ENCODE measurements at places on chromosomes 11 and 22.
A peak's percentile ranks its signal among the peaks of the same experiment; 100 is the strongest.

GRCh38 chr22:24357547-24357946, 69.9 kb upstream of the ADORA2A start:
- DNase-seq, result no peak

GRCh38 chr22:21719024-21719423, 16.6 kb downstream of the YPEL1 start:
- peak; percentile 35 for DNase-seq

- peak; percentile 63 for DNase-seq
Measured at GRCh38 chr11:116930177-116930576, 92.8 kb upstream of the APOA1 start.

GRCh38 chr11:33790040-33790439, 15.7 kb upstream of the FBXO3 start:
- no peak for DNase-seq

- DNase-seq, result no peak
Measured at GRCh38 chr22:19853879-19854777, 546 bp downstream of the GNB1L start.

DNA sequence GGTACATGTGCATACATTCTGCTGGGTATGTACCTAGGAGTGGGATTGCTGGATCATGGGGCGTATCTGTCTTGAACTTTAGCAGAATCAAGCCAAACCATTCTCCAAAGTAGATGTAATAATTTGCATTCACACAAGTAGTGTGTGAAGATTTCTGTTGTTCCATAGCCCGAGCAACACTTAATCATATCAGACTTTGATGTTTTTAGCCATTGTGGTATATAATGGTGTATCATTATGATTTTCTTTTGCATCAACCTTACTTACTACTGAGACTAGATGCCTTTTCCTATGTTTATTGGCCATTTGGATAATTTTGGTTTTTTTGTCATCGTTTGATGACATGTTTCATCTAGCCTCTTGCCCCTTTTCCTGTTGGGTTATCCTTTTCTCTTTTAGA, 72.0 kb upstream of the TNRC6B start:
- DNase-seq, result no peak

DNA sequence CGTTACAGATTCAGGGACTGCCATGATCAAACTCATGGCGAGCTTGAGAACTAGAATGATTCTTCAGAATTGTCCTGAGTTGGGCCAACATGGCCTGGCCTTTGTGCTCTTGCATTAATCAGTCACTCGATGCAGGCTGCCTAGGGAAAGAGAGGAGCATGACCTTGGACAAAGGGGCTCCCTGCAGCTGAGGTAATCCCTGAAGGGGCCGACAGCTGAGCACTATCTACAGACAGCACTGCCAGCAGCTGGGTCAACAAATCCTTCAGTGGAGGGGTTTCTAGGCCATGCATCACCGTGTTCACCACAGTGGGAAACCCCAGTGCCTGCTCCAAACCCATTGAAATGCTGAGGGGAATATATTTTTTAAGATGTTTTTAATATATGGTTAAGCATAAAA, 159.5 kb upstream of the POU2AF2 start:
- no peak for DNase-seq

GRCh38 chr11:113952588-113952987, 22.3 kb upstream of the HTR3A start:
- peak; percentile 22 for DNase-seq

- peak; percentile 51 for DNase-seq
Measured at GRCh38 chr11:11789735-11790369, 51.9 kb upstream of the USP47 start.

- no peak for DNase-seq
Measured at GRCh38 chr11:114165326-114166230, 106.1 kb downstream of the ZBTB16 start.

- DNase-seq, result no peak
Measured at GRCh38 chr11:134200688-134201087, 23.1 kb downstream of the NCAPD3 start.

GRCh38 chr22:23072911-23073491, 2.7 kb downstream of the GNAZ start:
- DNase-seq, result no peak

DNA sequence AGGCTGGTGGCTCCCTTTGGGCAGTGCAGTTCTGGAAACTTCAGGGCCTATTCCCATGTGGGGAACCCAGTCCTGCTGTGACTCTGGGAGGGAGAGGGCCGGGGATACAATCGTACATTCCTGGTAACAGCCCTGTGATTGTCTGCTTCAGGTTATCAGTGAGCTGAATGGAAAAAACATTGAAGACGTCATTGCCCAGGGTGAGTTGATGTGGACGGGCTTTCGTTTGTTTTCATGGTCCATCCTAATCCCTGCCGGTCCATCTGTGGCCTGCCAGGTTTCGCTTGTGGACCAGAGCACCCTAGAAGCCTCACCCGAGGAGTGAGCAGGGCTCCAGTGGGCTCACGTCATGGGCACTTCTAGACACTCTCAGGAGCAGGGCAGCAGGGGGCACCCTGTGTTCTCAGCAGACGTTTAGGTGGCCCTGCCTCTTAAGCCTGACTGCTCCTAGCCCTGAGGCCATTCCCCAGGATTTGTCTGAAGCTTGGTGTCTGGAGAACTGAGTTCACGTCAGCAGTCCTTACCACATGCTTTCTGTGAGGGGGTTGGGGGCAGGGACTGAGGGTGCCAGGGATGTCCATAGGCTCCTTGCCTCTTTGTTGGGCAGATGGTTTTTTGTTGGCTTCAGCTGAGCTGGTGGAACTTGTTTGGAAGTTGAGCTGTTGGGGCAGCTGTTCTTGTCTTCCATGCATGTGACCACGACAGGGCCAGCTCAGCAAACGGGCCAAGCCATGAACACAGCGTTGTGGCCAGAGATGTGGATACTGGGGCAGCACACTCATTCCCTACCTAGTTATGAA, 1.9 kb downstream of the RPLP2 start:
- no peak for DNase-seq

GRCh38 chr22:25844601-25845000, 102.6 kb downstream of the MYO18B start:
- DNase-seq, result no peak

DNA sequence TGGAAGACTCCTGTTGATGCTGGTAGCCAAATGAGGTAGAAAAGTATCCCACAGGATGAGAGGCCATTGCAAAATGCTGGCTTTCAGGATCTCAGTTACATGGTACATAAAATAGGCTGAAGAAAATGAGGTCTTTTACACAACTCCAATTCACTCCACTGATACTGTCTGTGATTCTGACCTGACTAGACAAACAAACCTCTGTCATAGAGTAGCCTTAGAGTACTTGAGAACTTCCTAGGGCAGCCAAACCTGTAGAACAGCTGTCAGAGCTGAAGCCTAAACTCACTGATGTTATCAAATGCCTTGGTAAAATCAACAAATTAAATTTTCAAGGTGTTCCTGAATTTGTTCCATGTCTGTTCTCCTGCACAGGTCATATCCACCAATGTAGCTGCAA, 26.2 kb upstream of the POGLUT3 start:
- no peak for DNase-seq

GRCh38 chr11:76772100-76772782, 10.9 kb upstream of the TSKU start:
- DNase-seq, result no peak

- peak; percentile 13 for DNase-seq
Measured at GRCh38 chr22:30002861-30003486, 77.3 kb upstream of the HORMAD2 start.

DNA sequence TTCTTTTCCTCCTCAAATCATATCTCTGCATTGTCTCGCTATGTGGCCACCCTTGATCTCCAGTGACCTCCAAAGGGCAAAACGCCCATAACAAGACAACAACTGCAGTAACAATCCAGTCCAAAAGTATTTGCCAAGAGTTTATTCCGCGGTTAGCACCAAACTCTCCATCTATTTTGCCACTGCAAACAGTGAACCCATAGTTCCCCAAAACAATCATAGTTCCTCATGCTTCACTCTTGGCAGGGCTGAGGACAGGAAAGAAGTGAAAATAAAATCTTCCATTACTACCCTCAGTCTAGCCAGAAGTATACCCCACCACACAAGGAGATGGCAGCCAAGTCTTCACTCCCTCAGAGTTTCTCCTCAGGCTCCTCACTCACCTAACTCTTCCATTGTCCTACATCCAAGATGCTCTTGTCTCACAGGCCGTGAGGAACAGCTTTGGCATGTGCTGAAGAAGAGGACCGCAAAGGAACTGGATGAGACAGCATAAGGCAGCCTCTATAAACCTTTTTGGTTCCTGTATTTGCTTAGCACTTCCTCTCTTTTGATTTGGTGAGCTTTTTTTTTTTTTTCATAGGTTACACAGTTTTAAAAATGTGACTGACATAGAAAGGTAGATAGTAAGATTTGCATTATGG, at the start of gene LPXN:
Gene LPXN (minus strand): TSS at position 480 of the 644 bp plus-strand sequence. CDS start 84 bp downstream, at position 396.
- peak; percentile 80 for DNase-seq

GRCh38 chr11:116869610-116870009, 32.2 kb upstream of the APOA1 start:
- no peak for DNase-seq

DNA sequence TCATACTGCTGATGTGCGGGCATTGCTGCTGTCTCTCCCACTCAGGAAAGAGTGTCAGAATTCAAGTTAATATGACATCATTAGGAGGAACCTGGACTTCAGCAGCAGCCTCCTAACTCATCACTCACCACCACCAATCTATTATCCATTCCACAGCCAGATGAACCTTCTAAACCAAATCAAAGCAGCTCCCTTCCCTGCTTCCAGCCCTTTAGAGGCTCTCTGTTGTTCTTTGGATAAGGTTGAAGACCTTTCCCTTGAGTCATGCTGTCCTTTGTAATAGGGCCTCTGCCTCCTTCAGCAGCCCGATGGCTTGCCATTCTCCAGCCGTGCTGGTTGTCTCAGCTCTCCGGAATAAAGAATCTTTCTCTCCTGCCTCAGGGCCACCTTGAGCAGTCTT, 301.3 kb downstream of the DDX10 start:
- DNase-seq, result no peak

GRCh38 chr11:88474655-88475054, 137.1 kb upstream of the CTSC start:
- peak; percentile 93 for DNase-seq

- no peak for DNase-seq
Measured at GRCh38 chr11:43833657-43834073, 47.0 kb upstream of the ALKBH3 start.

- DNase-seq, result no peak
Measured at GRCh38 chr11:132872211-132872610, 660.1 kb downstream of the OPCML start.

DNA sequence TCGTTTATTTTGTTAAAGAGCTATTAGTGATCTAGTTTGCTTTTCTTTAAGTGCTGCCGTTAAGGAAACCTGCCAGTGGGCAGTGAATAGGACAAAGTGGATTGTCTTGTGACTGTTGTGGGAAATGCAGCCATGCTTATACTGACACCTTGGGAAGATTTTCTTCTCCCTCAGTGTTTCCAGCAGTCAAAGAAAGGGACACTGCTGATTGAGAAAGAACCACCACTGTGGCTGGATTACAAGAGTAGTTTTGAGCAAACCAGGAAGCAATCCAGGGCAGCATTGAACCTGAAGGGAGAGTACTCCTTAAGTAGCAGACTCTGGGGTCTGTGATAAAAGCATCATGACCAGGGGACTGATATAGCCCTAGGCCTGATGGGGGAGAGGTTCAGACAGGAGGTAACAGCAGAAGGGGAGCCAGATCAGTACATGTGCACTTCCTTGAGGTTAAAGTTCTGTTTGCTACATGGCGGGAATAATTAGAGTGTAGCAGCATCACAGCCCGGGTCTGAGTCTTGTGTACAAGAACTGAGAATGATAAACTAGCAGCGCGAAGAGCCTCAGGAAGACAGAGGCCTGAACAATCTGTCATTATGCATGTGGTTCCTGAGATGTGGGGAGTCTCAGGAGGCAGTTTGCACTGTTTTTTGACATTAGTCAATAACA, 167.8 kb downstream of the C11orf91 start:
- no peak for DNase-seq

DNA sequence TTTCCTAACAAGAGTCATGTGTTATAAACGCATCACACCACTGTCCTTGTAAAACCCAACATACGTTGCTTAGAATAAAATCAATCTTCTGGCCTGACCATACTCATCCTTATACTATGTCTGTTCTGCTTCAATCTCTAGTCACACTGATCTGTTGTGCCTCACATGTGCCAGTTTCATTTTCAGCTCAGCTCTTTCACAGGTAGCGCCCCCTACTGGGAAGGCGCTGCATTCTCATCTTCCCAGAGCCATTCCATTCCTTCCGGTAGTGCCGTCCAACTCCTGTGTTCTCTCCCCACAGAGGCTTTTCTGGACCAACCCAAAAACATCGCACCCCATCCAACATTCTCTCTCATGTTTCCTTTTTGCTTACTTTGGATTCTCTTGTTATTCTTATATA, 22.2 kb downstream of the CASP5 start:
- DNase-seq, result peak; percentile 37

GRCh38 chr11:120566176-120566575, 54.6 kb downstream of the GRIK4 start:
- DNase-seq, result no peak

DNA sequence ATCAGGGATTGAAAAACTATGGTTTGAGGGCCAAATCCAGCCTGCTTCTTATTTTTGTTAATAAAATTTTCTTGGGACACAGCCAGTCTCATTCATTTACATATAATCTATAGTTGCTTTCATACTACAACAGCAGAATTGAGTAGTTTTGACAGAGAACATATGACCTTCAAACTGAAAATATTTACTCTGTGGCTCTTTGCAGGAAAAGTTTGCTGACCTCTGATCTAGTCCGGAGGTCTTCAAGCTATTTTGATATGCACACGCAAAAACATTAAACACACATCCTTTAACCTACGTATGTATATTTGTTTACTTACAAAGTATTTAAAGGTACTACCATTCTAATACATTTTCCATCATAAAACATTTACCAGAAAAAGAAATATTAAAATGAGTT, 76.5 kb upstream of the LARGE1 start:
- DNase-seq, result no peak

DNA sequence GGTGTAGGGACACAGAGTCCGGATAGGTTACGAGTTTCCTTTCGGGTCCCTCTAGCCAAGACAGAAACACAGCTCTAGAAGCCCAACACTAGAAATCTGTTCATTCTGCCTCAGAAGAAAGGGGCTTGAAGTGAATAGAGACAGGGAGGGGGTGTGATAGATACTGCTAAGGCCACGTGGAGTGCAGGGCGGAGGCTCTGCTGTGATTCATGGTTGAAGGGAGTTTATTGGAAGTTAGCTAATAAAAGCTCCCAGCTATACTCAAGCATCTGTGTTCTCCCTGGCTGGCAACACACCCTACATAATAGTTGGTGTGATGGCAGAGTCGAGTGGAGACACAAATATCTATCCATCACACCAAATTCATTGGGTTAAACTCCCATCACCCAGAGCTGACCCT, 337.4 kb downstream of the CADM1 start:
- DNase-seq, result no peak

DNA sequence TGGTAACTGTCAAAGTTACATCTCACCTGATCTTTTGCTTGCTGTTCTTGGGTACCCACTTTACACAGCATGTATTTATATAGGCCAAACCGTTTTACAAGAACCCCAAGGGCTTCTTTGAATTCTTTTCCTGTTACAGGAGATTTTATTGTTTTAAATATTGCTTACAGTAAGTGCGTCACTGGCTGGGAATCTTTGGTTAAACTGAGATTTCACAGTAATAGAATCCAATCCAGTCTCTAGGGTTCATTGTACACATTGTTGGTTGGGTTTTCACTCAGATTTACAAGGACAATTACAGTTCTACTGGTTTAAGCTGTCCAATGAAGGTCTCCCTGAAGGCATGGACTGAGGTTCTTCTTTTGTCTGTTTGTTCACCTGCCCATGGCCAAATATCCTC, 171.7 kb downstream of the INSC start:
- DNase-seq, result no peak

Measured in OCI-M1 (cell line).